ENCODE measurements at places on chromosomes 7 and 10.

DNA sequence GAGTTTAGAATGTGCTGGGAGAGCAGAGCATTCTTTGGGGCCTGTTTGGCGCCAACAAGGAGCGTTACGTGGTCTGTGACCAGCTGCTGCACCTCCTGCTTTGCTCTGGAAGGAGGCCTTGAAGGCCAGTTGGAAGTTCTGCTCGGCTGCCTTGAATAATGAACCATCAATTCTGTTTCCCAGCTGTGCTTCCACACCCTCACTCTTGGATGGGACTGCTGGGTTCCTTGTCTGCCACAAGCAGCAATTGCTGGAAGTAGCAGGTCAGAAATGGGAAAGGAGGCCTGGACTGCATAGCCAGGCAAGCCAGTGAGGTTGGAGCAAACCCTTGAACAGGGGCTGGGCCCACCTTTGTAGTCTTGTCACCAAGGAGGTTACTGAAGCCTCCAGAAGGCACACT is 86.6 kb upstream of the INSYN2A start:
- DNase-seq = no peak

- no peak for DNase-seq
Measured at GRCh38 chr7:51459809-51460208, 143.2 kb upstream of the COBL start.

DNA sequence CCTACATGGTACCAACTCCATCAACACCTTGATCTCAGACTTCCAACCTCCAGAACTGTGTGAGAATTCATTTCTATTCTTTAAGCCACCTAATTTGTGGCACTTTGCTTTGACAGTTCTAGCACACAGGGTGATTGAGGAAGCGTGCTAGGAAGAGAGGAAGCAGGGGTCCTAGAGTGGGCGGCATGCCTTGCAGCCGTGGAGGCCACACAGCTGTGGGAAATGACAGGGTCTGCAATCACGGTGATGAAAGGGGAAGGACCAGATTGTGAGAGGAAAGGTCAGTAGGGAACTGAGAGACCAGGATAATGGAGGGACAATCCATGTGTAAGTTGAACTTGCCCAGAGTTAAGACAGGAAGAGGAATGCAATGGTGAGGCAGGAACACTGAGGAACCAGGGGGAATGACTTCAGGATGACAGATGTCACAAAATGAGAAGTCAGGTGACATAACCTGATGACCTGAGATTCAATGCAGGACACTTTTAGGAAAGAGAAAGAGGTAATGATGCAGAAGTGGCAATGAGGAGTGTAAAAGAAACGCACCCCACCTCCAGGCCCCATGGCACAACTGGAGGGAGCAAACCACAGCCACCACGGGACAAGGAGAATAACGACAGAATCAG is 87.3 kb upstream of the PIK3CG start:
- DNase-seq = no peak

DNA sequence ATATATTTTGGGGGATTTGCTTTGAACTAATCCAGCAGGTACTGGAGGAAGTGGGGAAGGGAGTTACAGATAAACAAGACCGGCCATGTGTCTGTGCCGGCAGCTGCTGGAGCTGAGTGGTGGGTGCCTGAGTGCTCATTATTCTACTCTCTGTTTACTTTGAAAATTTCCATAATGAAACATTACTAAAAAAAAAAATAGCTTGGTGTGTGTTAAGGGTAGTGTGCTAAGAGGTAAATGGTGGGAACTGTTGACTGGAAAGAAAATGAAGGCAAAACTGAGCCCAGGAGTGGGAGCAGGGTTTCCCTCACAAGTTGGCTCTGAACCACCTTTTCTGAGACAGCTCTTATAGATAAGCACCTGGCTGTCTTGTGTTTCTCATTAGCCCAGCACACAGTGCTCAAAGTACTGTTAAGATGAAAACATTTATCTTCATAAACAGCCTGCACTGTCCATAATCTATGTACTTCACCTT is 50.6 kb downstream of the PARD3 start:
- no peak for DNase-seq

DNA sequence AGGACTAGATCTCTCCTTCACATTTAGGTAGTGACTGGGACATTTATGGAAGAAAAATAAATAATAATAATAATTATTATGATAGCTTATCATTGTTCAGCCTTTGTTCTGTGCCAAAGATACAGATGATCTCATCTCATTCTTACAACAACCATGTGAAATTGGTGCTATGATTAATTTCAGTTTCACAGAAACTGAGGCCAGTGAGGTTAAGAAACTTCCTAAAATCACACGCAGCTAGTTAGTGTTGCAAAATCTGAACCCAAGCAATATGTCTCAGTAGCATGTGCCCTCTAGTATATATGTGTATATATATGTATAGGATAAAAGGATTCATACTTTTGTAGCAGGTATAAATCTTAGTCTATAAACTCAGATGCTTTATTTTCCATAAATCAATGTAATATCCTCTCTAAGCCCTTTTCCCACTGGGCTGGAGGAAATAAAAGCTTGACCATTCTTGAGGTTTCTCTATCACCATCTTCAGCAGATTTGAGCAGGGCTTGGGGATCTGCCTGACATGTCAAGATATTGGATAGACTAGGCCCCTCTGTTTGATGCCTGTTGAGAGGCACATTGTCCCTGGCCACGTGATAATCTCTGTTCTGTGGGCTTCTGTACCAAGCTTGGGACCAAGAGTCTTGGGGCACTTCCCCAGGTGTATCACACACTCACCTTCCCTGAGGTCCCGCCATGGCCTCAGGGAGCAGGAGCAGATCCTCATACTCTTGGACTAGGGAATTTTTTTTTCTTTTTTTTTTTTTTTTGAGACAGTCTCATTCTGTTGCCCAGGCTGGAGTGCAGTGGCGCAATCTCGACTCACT is 172.6 kb upstream of the NRP1 start:
- DNase-seq = peak; percentile 7

DNA sequence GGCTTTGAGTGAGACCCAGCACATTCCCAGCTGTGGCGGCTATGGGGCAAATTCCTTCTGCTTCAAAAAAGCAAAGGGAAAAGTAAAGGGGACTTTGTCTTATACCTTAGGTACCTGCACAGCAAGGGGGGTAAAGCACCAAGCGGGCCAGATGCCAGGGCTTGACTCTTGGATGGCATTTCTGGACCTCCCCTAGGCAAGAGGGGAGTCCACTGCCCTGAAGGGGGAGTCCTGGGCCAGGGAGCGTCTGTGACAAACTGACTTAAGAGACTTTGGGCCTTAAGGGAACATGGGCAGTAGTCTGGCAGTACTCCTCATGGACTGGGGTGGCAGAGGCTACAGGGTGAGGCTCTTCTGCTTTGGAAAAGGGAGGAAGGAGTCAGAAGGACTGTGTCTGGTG is 16.1 kb upstream of the FOXI2 start:
- DNase-seq = no peak

DNA sequence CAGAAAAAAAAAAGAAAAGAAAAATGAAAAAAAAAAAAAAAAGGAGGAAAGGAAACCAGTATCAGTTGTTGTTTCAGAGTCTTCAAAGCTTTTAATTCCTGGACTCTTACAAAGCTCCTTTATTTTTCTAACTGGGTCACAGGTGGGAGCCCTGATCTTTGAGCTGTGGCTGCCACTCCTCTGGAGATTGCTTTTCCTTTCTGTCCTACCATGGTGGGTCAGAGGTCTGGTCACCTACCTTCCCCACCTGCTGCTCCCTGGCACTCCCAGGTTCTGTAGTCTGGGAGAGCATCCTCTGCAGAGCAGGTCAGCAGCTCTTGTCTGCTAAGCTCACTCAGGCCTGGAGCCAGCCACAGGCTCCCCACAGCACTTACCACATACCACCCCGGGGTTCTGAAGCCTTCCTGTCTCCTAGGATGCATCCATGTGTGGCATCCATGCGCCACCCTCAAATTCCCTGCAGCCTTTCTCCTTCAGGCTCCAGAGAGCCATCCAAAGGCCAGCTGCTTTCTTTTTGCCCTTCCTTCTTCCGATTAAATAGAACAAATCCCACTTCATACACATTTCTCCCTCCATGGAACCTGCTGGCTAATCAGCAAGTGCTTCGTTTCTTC is 73.2 kb upstream of the TPK1 start:
- DNase-seq = no peak

DNA sequence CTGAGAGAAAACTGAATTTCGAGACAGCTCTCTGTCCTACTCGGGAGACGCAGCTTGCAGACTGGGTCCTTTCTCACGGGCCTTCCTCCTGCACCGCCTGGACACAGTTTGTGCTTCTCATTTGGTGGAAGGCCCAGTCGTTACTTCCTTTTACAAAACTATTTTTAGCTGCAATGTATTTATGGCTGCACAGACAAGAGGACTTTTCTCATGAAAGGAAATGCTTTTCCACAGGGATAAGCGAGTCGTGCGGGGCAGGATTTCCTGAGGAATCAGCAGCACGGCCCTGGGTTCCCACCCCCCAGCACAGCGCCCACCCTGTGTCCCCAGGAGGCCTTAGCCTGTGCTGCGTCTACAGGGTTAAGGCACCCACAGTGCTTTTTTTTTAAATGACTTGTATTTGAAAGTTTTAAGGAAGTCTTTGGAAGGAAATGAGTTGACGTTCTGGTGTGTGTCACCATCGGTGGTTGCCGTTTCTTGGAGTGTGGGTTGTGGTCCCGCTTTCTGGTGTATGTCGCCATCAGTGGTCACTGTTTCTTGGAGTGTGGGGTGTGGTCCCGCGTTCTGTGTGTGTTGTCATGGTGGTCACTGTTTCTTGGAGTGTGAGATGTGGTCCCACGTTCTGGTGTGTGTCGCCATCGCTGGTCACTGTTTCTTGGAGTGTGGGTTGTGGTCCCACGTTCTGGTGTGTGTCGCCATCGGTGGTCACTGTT is 50.9 kb downstream of the INPP5A start:
- DNase-seq = peak; percentile 32

DNA sequence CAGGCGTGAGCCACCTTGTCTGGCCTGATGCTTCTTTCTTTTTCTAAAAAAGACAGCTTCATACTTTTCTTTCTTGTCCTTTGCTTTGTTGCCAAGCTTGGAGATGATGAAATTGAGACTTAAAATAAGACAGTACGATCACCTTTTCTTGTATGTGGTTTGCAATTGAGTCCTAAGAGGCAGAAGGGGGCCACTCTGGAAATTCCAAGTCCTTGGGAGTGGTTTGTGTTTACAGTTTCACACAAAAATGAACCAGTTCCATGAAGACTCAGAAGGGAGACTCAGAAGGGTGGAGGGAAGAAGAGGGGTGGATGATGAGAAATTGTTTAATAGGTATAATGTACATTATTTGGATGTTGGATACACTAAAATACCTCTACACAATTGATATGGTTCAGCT is 70.7 kb upstream of the TNS3 start:
- DNase-seq = no peak

DNA sequence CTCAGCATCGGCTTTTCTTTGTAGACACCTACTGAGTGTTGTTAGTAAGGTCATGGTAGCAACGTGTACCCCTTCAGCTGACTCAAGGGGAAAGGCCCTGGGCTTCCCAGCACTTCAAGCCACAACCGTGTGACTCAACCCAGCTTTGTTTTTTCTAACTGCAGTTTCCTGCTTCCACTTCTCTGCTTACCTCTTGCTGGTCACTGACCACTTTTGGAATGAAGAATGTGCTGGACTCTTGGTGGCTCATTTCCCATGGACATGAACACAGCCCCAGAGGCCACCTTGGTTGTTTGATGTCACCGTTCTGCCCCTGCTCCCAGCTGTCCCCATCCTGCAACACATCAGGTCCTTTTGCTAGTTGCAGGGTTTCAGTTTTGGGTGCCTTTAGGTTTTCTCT is 69.5 kb upstream of the ZNF438 start:
- DNase-seq = peak; percentile 37

- no peak for DNase-seq
Measured at GRCh38 chr7:2151801-2152612, 80.7 kb downstream of the MAD1L1 start.

DNA sequence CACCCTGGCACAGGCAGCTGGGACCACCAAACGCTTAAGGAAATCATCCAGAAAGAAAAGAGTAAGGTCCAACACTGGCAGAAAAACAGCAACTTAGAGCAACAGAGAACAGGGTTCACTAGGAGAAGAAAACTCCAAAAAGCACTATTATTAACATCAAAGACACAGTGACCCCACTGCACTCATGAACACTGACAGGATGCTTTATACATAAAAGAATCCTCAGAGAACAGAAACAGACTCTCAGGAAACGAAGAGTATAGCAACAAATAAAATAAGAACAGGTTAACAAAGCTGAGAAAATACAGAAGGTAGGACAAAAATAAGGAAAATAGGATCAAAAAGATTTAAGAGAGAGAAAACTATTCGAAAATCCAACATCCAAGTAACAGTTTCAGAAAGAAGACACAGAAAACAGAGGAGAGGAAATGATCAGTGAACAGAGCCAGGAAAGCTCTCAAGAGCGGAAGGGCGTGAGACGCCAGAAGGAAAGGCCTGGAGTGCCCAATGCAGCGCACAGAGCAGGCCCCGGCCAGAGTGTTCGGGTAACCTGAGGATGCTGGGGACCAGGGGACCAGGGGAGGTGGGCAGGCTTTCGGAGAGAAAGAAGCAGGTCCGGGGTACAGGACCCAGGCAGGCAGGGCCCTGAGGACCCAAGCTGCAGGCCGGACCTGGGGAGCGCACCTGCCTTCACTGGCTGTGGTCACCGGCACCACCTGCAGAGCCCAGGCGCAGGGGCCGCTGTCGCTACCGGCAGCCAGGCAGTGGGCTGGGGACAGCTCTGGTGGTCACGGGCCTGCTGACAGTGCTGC is 258.2 kb downstream of the MAD1L1 start:
- DNase-seq = no peak

- DNase-seq = no peak
Measured at GRCh38 chr10:79070081-79070605, 1.4 kb downstream of the ZMIZ1 start.
